ENCODE measurements at places on chromosomes 12 and 14.

DNA sequence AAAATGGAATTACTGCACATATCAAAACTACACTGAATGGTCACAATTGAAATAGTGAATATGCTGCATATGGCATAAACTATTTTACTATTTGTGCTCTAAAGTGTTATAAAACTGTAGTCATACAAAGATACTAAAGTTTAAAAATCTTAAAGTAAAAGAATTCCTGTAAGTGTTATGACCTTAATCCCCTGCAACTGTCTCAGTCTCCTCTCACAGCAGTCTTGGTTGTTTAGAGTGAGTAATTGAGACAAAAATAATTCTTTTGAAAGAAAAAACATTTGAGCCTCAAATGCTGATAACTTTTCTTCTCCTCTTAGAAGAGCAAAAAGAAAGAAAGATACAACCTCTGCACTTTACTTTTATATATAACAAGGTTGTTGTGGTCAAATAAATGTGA is 99.9 kb downstream of the SYT1 start:
- no peak for DNase-seq

- no peak for DNase-seq
Measured at GRCh38 chr12:10794222-10794621, 8.2 kb downstream of the TAS2R7 start.

GRCh38 chr12:25424211-25424731 is 128.8 kb downstream of the LMNTD1 start:
- DNase-seq = peak; percentile 52

GRCh38 chr12:93163260-93164036 is 214.3 kb upstream of the NUDT4 start:
- DNase-seq = no peak

GRCh38 chr14:68796418-68797101 is 3.7 kb upstream of the ZFP36L1 start:
- peak; percentile 73 for DNase-seq
